ENCODE measurements at places on chromosomes 3 and 15.

DNA sequence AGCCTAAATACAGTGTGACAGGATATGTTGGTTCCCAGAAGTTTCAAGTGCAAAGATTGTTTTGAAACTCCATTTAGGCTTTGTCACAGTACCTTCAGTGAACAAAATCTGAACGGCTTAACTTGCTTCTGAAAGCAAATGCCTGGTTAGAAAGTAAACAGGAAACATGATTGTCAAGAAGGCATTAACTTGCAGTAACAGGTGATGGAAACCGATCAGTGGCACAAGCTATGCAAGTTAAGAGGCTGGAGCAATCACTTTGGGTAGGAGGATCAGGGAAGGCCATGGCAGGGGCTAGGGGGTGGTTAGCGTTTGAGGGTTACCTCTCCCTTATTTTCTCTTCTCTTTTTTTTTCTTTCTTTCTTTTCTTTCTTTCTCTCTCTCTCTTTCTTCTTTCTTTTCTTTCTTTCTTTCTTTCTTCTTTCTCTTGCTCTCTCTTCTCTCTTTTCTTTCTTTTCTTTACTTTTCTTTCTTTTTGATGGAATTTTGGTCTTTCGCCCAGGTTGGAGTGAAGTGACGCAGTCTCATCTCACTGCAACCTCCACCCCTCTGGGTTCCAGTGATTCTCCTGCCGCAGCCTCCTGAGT lies 2.4 kb downstream of the HYKK start:
- DNase-seq, result no peak

DNA sequence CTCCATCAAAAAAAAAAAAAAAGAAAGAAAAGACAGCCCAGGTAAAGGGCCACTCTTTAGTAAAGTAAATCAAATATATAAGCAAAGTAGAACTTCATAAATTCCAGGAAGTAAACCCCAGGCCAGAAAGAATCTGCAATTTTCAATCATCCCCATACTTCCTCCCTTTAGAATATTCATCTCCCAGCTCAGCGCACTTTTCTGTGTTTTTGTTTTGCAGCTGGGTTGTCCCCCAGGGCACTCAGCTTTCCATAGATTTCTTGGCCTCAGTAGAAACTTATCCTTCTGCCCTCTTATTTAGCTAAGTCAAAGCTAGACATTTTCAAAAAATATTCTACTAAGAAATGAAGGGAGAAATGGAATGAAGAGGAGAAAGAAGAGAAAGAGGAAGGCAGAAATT lies 24.0 kb upstream of the SPRED1 start:
- DNase-seq, result no peak

- DNase-seq, result no peak
Measured at GRCh38 chr3:59922192-59922591, 872.4 kb upstream of the CFAP20DC start.

- no peak for DNase-seq
Measured at GRCh38 chr3:128060473-128061381, 8.5 kb downstream of the SEC61A1 start.

GRCh38 chr3:26682406-26682805 lies 59.8 kb downstream of the LRRC3B start:
- no peak for DNase-seq

DNA sequence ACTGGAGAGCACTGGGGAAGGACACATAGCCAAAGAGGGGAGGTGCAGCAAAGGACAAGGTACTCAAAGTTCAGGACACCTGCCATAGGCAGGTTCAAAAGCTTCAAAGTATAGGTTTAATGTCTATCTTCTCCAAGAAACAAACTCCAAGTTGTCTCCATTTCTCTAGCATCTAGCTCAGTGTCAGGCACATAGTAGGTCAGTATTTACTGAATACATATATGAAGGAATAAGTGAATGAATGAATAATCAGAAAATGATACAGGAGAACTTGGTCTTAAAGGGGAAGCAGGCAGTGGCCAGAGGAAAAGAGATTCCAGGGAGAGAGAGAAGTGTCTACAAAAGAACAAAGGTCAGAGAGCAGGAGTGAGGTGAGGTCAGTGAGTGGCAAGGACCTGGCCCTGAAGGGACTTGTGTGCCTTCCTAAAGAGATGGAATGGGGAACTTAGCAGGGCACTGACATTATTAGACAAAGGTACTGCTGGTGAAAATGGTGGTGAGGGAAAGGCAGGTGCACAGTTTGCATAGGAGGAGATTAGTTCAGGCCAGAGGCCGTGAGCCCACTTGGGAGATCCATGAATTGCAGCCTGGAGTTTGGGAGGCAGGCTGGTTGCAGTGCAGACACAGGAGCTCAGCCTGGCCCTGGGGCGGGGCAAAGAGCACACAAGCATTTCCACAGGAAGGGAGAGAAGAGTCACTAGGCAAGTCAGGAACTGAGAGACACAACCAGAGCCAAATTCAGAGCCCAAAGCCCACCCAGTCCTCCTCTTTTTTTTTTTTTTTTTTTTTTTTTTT lies 21.4 kb downstream of the TBC1D2B start:
- DNase-seq, result peak; percentile 43

GRCh38 chr15:66232267-66232625 lies 21.3 kb downstream of the MEGF11 start:
- DNase-seq, result no peak

- no peak for DNase-seq
Measured at GRCh38 chr15:67852418-67852817, 12.6 kb upstream of the RNU6-1 start.

DNA sequence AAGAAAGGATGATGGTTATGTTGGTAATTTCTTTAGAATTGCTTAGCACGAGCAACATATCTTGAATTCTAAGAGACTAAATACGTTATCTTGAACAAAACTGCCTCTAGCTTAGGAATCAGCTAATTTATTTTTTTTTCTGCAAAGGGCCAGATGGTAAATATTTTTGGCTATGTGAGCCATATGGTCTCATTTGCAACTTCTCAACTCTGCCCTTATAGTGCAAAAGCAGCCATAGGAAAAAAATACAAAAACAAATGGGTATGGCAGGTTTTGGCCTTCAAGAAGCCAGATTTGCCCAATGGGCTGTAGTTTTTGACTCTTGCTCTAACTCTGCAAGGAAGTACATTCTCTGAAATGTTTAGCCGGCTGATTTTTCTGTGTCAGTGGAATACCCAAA lies 11.9 kb downstream of the OXSM start:
- no peak for DNase-seq

DNA sequence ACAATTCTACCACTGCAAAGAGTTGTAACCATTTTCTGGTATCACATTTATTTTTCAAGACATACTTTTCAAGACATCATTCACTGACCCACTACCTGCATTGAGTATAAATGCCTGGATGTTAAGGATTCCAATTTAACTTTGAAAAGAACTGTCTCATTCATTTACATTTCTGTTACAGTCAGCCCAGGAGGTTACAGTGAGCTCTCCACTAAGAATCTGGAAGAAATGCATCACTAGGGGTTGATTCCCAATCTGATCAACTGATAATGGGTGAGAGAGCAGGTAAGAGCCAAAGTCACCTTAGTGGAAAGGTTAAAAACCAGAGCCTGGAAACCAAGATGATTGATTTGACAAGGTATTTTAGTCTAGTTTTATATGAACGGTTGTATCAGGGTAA lies 81.0 kb downstream of the HHLA2 start:
- no peak for DNase-seq

DNA sequence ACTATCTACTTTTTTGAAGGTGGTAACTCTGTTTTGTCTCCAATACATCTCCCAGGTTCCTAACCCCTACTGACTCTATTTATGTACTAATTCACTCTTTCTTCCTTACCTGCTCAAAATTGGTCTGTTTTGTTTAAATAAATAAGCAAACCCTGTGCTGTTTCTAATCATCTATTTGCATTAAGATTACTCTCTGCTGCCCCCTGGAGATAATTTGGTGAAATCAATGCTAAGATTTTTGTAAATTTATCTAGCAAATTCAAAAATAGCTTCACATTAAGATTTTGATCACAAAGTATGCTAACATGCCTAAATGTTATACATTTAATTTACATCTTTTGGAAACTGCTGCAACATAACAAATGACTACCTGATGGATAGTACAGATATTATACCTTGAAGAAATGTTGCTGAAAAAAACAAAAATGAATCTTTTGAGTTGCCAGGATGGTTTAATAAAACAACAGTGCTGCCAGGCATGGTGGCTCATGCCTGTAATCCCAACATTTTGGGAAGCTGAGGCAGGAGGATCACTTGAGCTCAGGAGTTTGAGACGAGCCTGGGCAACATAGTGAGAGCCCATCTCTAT lies 4.4 kb upstream of the CD200R1 start:
- no peak for DNase-seq

GRCh38 chr15:79431636-79432344 lies at the start of gene MINAR1:
Gene MINAR1, plus strand, starts transcription at chr15:79432336. Its CDS starts 23,812 bp downstream, at chr15:79456148.
- no peak for DNase-seq

DNA sequence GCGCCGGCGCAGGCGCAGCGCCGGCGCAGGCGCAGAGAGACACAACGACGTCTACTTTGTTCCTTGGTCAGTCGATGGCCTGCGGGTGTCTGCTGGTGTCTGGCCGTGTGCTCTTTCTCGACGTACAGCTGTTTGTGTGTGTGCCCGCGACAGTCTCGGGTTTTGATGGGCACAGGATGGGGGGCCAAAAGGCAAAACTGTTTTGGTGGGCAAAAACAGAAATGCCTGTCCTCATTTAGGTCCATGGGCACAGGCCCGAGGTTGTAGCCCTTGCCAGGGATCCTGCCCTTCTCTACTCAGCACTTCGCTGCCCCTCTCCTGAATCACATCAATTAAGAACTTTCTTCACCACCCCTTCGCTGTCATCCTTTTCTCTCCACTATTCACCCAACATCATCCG lies 184.8 kb upstream of the CHL1 start:
- no peak for DNase-seq

DNA sequence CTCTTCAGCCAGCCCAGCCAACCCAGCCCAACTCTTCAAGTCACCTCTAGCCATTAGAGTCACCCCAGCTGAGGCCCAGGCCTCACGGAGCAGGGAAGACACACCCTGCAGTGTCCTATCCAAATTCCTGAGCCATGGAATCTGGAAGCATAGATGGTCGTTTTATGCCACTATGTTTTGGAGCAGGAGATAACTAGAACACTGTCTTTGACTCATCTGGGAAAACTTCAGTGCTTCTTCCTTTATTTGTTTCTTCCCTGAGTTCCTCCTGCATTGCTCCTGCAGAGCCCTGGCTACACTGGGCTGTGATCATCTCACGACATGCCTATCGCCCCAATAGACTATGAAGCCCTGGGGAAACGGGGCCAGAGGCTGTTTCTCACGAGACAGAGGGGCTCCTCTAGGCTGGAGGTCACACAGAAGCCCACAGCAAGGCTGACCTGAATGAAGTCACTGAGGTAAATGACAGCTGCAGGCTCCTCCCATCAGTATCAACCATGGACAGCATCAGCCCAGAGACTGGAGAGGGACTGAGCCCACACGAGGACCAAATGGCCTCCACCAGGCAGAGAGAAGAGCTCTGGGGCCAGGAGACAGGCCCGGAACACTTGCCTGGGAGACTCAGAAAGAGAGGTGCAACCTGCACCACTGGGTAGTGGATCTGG lies 22.7 kb downstream of the CRABP1 start:
- DNase-seq, result no peak
